ENCODE measurements at places on chromosomes 4 and X.
A peak's percentile ranks its signal among the peaks of the same experiment; 100 is the strongest.

GRCh38 chrX:18647621-18648020 lies 24.3 kb downstream of the RS1 start:
- DNase-seq: peak; percentile 53
- H3K27me3 ChIP-seq: no peaks in the 10 kb centered on the region
- H3K36me3 ChIP-seq: no peaks in the 10 kb centered on the region
- no peaks in the 10 kb centered on the region for H3K4me1 ChIP-seq

DNA sequence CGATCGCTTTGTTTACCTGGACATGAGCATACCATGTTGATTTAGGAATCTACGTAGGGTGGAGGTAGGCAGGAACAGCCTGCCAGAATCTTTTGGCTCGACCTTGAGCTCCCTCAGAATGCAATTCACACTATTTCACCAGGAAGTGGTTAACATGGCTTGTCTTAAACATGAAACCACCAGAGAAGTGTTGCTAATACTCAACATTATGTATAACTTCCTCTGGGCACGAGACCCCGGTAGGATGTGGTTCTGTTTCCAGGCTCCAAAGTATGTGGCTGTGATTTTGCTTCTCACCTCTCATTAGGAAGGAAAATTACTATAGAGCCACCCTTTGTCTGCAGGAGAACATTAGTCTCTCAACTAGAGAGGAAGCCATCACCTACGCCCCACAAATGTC lies 59.0 kb upstream of the VCX3B start:
- no peaks in the 10 kb centered on the region for H3K36me3 ChIP-seq
- no peaks in the 10 kb centered on the region for H3K4me1 ChIP-seq
- no peak overlapping the region for H3K27ac ChIP-seq
- no peak for DNase-seq
- no peak overlapping the region for H3K4me3 ChIP-seq

DNA sequence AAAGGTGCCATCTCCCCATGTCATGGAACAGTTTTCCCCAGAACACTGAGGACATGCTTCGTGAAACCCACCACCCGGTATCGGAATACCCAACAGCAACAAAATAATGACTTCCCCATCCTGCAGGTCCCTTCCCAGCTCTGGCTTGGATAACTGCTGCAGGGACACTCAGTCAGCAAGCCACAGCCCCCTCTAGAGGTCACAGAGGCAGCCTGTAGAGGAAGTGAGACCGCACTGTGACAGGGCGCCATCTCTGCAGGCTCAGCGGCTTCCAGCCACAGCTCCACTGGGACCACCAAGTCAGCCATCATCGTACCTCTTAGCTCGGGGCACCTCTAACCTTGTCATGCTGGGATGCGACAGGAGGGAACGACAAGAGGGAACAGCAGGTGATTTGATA lies 315.9 kb downstream of the LDB2 start:
- no peak for DNase-seq
- H3K27ac ChIP-seq: no peak overlapping the region
- H3K36me3 ChIP-seq: no peaks in the 10 kb centered on the region
- H3K4me3 ChIP-seq: no peak overlapping the region

DNA sequence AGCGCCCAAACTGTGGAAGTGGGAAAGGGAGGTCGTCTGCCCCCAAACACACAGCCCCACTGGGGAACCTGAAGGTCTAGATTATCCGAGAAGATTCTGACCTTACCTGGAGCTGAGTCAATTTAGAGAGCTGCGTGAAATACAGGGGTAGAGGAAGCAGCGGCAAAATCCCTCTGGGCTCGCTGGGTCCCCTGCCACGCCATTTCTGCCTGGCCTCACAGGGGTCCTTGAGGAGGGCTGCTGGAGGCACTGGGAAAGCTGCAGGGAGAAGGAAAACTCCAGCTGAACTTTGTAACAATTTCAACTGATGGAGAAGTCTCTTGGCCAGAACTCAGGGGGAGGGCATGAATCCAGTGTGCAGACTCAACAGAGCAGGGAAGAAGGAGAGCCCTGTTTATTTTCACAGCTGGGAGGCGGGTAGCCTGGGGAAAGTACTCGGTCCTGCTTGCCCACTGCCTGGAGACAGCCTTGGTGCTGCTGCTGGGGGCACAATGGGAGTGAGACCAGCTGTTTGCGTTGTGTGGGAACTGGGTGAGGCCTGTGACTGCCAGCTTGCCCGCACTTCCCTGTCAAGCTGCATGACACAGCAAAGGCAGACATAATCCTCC lies 93.2 kb upstream of the MAPK10 start:
- peak; percentile 37 for DNase-seq
- peaks cover 19% of the 10 kb centered on the region for H3K4me1 ChIP-seq
- no peak overlapping the region for H3K4me3 ChIP-seq
- no peak overlapping the region for H3K27ac ChIP-seq
- no peaks in the 10 kb centered on the region for H3K27me3 ChIP-seq

GRCh38 chrX:56751071-56751470 lies 22.0 kb downstream of the NBDY start:
- no peak for DNase-seq
- H3K27me3 ChIP-seq: no peaks in the 10 kb centered on the region
- no peaks in the 10 kb centered on the region for H3K36me3 ChIP-seq
- no peak overlapping the region for H3K27ac ChIP-seq
- no peak overlapping the region for H3K4me3 ChIP-seq
- peaks cover 4% of the 10 kb centered on the region for H3K4me1 ChIP-seq

- H3K4me3 ChIP-seq: no peak overlapping the region
- no peaks in the 10 kb centered on the region for H3K27me3 ChIP-seq
- no peaks in the 10 kb centered on the region for H3K36me3 ChIP-seq
- DNase-seq: no peak
Observed at GRCh38 chr4:5435823-5436222, 272.5 kb downstream of the EVC2 start.

- no peak for DNase-seq
- no peak overlapping the region for H3K27ac ChIP-seq
- no peak overlapping the region for H3K4me3 ChIP-seq
- peaks cover 11% of the 10 kb centered on the region for H3K36me3 ChIP-seq
Observed at GRCh38 chr4:123116412-123116811, 194.0 kb upstream of the NUDT6 start.

DNA sequence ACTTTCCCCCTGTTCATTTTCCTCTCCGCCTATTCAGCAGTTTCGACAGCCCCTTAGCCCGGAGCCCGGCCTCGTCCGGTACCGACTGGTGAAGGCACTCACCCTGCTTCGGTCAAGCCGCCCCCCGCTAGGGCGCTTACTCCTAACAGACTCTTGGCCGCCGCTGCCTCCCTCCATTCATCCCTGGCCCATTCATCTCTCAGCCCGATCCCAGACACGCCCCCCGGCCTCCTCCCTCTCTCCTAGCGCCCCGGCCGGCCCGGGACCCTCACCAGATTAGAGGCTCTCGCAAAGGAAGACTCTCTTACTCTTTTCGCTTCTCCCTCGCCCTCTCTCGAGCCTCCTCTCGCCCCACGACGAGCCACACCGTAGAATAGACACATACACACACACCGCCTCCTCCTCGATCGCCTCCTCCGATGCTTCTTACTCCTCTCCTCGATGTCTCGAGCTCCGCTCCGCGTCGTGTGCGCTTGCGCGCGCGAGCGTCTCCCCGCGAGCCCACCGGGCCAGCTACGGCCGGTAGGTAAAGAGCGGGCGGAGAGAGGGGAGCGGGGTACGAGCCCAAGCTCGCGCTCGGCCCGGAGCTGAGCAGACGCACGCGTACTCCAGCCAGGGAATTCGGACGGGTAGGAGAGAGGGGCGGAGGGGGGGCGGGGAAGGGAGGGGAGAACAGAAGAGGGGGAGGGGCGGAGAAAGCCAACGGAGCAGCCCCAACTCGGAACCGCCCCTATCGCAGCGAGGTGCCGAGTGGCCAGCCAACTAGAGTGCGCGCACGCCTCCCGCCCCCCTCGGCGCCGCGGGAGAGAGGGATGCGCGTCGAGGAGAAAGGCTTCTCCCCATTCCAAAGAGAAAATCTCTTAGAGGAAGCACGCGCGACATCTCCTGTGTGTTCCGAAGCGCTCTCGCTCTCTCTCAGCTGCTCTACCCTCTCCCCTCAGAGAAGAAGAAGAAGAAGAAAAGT lies at the start of gene WNK3:
TSS of gene WNK3 (minus strand) at position 633 of the 964 bp plus-strand sequence.
- peaks cover 22% of the 10 kb centered on the region for H3K27me3 ChIP-seq
- peak; percentile 69 for DNase-seq
- no peak within 1 kb of the TSS for H3K27ac ChIP-seq
- H3K4me3 ChIP-seq: peak within 1 kb of the TSS; percentile 30

- no peak overlapping the region for H3K4me3 ChIP-seq
- H3K27me3 ChIP-seq: no peaks in the 10 kb centered on the region
- H3K4me1 ChIP-seq: no peaks in the 10 kb centered on the region
- no peak for DNase-seq
Observed at GRCh38 chrX:24629701-24630100, 17.4 kb downstream of the PCYT1B start.

GRCh38 chr4:178976861-178977260 lies 1534.6 kb upstream of the AGA start:
- H3K4me3 ChIP-seq: no peak overlapping the region
- no peak overlapping the region for H3K27ac ChIP-seq

GRCh38 chr4:185221912-185222311 lies 12.5 kb downstream of the SNX25 start:
- H3K4me1 ChIP-seq: peaks cover 2% of the 10 kb centered on the region
- DNase-seq: no peak
- no peaks in the 10 kb centered on the region for H3K36me3 ChIP-seq
- H3K27ac ChIP-seq: no peak overlapping the region
- H3K27me3 ChIP-seq: no peaks in the 10 kb centered on the region
- no peak overlapping the region for H3K4me3 ChIP-seq

- H3K4me3 ChIP-seq: no peak overlapping the region
- no peaks in the 10 kb centered on the region for H3K36me3 ChIP-seq
- no peaks in the 10 kb centered on the region for H3K27me3 ChIP-seq
Observed at GRCh38 chr4:181202240-181202639, 1041.0 kb upstream of the TENM3 start.

DNA sequence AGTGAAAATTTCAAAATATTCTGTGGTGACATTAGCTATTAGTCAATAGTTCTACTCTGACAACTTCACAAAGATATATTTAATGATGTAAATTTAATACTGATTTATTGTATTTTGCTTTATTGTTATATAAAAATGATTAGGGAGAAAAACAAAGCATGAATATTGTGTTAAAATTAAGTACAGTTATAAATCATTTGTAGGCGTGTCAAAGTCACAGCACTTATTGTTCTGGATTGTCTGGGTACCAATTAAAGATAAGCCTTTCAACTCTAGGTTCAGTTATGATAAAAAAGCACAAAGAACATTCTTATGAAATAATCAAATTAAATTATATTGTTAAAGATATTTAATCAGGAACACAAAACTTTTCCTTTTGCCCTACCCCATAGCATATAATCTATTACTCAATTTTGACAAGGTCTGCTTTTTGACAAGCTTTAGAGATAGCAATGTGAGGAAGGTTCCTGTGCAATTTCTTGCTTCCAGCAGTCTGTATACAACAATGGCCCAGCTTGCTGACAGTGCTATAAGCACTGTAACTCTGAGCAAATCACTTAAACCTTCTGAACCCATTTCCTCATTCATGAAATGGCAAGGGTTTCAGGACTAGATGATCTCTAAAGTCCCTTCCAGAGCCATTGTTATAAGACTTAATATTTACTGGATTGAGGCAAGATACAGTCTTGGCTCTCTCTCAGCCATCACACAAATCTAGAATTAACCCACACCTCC lies 910.3 kb upstream of the LCORL start:
- H3K36me3 ChIP-seq: no peaks in the 10 kb centered on the region
- DNase-seq: no peak
- no peaks in the 10 kb centered on the region for H3K4me1 ChIP-seq
- no peaks in the 10 kb centered on the region for H3K27me3 ChIP-seq

DNA sequence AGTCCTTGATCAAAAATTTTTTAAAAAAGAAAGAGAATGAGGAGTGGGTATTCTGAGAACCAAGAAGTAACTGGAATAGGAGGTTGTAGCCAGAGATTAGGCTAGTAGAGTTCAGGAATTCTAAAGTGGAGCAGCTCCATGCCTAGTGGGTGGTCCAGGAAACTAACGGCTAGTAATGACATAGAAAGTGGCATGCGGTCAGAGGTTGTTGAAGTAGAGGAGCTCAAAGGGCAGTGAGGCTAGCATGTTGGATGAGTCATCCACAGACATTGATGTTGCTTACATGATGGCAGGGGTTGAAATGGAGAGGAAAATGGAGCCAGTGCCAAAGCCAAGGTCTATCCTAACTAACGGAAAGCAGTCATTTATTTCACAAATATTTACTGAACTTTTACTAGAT lies 42.1 kb downstream of the TEX13B start:
- H3K27ac ChIP-seq: no peak overlapping the region
- no peak overlapping the region for H3K4me3 ChIP-seq
- no peak for DNase-seq

- H3K27me3 ChIP-seq: no peaks in the 10 kb centered on the region
- no peak overlapping the region for H3K4me3 ChIP-seq
- no peak overlapping the region for H3K27ac ChIP-seq
Observed at GRCh38 chr4:144507311-144508101, 138.4 kb upstream of the HHIP start.

- no peak for DNase-seq
- H3K4me1 ChIP-seq: no peaks in the 10 kb centered on the region
- peaks cover 8% of the 10 kb centered on the region for H3K36me3 ChIP-seq
- no peaks in the 10 kb centered on the region for H3K27me3 ChIP-seq
- H3K4me3 ChIP-seq: peak overlapping the region; percentile 11
- H3K27ac ChIP-seq: no peak overlapping the region
Observed at GRCh38 chr4:26406346-26406975, 83.8 kb downstream of the CCKAR start.

GRCh38 chrX:110316351-110317060 lies 1.4 kb downstream of the AMMECR1 start:
- peaks cover 5% of the 10 kb centered on the region for H3K27me3 ChIP-seq
- peak overlapping the region; percentile 68 for H3K4me3 ChIP-seq
- H3K36me3 ChIP-seq: no peaks in the 10 kb centered on the region
- no peak overlapping the region for H3K27ac ChIP-seq

GRCh38 chr4:161254375-161254774 lies 909.4 kb downstream of the FSTL5 start:
- H3K27ac ChIP-seq: no peak overlapping the region
- H3K36me3 ChIP-seq: no peaks in the 10 kb centered on the region
- H3K4me1 ChIP-seq: no peaks in the 10 kb centered on the region
- H3K27me3 ChIP-seq: no peaks in the 10 kb centered on the region
- no peak overlapping the region for H3K4me3 ChIP-seq

- no peak for DNase-seq
- H3K27me3 ChIP-seq: no peaks in the 10 kb centered on the region
- H3K36me3 ChIP-seq: no peaks in the 10 kb centered on the region
- H3K4me3 ChIP-seq: no peak overlapping the region
- no peak overlapping the region for H3K27ac ChIP-seq
Observed at GRCh38 chr4:186695392-186695791, 28.3 kb downstream of the FAT1 start.

DNA sequence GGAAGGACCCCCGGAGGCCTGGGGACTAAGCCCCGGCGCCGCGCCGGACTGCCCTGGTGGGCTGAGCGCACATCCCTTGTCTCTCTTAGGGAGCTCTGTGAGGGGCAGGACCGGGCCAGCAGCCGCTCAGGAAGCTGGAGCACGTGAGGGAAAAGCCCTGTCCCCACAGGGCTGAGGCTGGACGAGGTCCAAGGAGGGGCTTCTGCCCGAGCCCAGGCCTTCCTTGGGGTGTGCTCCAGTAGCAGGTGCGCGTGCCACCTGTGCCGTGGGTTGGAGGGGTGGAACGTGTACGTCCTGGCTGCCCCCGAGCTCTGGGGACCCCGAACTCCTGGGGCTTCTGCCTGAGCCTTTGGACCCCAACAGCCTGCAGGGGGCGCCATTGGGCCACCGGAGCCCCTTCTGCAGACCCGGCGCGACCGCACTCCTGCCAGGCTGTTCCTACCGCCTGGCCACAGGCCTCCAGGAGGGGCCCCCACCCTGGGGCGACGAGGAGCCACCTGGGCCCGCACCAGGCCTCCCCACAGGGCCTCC lies 27.2 kb downstream of the TACC3 start:
- no peak overlapping the region for H3K27ac ChIP-seq
- peaks cover 43% of the 10 kb centered on the region for H3K4me1 ChIP-seq
- H3K36me3 ChIP-seq: peaks cover 20% of the 10 kb centered on the region
- peak; percentile 84 for DNase-seq

Data from common myeloid progenitor, CD34-positive (primary cell).